Upper lobe of right lung (tissue), 1 donor: ENCODE measurements at places on chromosomes 6 and 20.

DNA sequence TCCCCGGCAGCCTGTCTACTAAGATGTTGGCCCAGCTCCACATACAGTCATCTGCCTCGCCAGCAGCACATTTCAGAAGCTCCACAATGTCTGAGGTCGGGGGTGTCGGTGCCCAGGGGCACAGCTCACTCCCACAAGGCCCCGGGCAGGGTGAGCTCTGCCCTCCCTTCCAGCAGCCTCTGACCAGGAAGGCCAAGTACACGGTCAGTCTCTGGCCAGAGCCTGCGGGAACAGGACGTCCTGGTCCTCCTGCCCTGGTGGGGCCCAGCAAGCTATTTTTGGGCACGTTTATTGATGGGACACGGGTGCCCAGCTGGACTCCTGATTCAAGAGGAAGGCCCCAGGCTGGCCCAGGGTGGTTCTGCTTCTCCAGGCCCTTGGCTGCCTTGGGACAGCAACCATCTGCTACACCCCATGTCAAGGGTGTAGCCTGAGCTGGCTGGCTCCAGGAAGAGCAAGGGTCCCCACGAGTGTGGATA lies 114.9 kb upstream of the PTPN1 start:
- DNase-seq, result peak; percentile 87

- no peak for DNase-seq
Observed at GRCh38 chr6:139521338-139521737, 146.9 kb upstream of the CITED2 start.

DNA sequence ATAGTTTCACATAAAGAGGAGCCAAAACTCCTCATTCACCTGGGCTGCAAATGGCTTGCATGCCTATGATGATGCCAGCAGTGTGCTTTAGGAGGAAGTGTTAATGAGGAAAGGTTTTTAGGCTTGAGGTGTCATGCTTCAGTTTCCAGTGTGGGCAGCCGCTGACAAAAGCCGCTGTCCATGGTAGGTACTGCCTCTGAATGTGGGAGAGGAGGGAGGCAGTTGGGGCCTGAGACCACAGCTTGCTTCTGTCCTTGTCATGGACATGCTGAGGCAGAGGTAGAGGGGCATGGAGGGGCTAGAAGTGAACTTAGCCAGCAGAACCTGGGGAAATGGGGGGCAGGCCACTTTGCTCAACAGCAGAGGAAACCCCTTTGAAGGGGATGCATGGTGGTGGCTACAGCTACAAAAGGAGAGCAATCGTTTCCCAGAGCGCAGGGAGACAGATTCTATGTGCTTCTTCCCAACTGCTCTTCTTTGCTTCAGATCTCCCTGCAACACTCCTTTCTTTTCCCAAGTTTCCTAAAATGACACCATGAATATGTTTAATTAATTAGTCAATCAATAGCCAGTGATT lies 372.1 kb upstream of the CNR1 start:
- no peak for DNase-seq

GRCh38 chr6:9612489-9612888 lies 802.4 kb downstream of the TFAP2A start:
- no peak for DNase-seq

DNA sequence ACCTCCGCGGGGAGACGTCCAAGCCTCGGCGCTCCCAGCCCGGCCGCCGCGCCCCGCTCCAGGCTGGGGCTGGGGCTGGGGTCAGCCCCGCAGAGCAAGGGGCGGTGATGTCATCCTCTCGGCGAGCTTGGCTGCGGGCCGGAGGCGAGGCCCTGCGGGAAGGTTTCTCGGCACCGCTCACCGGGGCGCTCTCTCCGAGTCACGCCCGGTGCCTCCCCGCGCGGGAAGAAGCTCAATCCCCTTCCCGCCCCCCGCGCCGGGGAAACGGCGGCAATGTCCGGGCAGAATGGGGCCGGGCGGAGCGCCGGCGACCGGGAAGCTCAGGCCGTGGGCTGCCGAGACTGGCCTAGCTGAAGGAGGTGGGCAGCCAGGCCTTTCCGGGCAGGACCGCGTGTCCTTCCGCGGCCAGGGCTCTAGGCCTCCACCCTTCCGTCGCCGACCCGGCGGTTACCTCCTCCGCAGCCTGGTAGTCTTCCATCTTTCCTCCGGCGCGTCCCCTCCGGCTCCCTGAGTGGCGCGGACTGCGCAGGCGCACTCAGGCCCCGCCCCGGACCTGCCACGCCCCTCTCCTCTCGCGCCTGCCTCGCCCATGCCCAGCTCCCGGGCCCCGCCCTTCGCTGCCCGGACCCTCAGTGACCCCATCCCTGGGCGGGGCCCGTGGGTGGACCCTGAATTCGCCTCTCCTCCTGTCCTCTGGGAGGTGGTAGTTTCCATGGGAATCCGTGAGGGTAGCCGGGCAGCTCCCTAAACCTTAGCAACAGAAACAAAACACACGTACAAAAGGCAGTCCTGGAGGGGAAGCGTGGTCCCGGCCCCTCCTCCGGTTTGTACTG lies at the start of gene DYNLT1:
Gene DYNLT1 (minus strand): TSS at position 513 of the 833 bp plus-strand sequence. CDS start 35 bp downstream, at position 478.
- peak; percentile 97 for DNase-seq

DNA sequence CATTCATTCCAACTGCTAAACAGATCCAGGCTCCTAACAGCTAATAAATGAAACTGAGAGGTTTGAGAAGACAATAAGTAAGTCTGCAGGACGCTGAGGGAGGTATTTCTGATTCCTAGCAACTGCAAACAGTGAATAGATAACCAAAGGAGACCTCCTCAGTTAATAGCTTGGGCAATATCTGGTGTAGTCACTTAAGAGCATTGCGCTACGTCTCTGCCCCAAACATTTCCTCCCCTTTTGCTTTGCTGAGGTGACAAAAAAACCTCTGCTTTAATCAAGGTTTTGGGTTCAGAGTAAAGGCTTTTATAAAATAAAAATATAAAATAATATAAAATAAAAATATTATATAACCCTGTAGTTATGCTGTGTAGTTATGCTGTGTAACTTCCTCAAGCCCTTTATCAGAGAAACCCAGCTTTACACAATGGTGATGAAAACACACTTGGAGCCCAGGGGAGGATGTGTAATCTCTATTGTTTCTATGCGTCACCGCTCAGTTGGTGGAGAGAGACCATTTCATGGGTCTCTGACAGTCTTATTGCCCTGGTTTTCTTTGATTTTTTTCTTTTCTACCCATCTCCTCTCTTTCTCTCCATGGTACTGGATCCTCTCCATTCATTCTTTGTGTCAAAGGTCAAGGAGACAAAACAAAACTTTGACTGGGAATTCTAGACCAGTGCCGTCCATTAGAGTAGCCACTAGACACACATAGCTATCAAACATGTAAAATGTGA lies 18.9 kb upstream of the CALHM5 start:
- no peak for DNase-seq

DNA sequence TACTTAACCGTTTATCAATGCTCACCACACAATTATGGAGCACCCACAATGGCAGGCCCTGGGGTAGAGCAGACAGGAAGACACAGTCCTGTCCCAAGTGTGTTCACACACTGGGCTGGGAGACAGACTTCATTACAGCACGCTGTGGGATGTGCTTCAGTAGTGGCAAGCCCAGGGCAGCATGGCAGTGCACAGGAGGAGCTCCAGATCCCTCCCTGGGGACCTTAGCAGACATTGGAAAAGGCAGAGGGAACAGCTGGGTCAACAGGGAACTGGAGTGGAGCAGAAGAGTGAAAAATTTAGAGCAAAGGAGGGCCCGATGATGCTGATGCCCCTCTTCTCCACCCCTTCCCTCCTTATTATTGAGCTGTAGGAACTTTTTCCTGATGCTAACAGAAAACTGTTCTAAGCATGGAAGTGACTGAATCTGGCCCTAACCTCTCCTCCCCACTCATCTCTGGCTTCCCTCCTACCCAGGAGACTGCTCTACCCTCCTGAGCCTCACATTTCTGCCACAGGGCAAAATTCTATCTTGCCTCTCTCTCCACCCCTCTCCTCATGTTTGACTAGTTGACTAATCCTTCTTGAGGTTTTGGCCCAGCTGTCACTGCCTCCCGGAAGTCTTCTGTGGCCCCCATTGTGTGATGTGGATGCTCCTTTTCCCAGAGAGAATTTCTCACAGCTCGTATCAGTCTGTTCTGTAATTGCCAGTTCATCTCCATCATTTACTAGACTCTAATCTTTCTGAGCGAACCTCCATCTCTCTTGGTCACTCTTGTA lies 41.3 kb upstream of the NOP56 start:
- DNase-seq, result no peak

DNA sequence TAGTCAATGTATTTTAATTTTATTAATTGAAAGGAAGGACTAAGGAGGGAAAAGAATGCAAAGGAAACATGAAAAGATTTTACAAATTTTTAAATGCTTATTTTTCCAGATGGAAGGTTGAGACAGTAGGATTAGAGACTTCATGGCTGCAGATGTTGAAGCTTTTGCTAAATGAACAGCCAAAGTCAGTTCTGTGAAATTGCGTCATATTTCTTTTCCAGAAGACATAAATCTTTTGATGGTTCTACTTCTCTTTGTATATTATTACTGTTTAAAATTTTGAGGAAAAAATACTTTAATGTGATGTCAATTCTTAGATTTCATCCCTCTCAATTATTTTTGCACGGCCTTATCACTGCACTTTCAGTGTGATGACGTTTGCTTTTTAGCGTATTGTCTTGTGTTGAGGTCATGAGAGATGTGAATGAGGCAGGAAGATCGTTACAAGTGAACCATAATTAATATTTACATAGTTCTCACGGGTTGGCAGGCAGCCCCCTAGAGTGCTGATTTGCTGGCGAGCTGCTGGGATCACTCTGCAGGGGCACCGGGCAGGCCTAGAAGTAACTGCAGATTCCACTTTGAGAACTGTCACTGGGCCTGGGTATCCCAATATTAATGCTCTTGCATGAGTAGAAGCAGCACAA lies 158.1 kb downstream of the TBXT start:
- DNase-seq, result no peak

DNA sequence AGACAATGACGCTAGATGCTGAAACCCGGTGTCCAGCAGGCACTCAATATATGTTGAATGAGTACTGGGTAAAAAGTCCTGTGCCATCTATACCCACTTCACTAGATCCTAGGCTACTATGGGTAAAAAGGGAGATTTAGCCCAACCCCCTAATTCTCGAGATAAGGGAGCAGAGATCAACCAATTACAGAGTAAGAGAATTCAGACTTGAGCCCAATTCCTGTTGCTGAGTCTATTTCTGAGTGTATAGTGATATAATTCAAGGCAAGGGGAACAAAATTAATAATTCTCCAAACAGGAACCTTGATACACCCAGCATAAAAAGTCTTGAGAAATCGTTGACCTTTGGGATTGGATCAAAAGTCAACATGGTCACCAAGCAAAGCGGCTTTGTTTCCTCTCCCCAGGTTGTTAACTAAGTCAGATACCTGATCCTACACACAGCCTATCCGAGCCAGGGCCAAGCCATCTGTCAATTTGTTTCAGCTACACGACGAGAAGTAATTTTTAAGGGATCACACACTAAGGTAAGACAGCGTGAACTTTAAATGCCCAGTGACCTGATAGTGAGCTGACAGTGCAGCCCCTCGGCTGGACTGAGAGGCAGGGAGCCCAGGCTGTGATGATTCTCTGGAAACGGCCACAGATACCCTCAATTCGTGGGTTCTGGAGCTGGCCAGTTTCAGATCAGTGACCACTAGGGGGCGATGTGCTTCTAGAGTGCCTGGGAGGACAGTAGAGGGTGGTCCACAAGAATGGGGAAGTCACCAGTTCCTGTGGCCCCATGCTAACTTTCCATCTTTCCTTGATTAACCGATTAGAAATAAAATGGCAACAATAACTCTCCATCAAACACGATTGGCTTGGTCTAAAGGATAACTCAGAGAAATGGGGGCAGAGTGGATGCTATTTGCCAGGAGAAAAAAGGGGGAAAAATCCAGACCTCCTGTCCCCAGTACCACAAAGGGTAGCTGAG lies 46.2 kb downstream of the SLC22A23 start:
- DNase-seq, result peak; percentile 60

DNA sequence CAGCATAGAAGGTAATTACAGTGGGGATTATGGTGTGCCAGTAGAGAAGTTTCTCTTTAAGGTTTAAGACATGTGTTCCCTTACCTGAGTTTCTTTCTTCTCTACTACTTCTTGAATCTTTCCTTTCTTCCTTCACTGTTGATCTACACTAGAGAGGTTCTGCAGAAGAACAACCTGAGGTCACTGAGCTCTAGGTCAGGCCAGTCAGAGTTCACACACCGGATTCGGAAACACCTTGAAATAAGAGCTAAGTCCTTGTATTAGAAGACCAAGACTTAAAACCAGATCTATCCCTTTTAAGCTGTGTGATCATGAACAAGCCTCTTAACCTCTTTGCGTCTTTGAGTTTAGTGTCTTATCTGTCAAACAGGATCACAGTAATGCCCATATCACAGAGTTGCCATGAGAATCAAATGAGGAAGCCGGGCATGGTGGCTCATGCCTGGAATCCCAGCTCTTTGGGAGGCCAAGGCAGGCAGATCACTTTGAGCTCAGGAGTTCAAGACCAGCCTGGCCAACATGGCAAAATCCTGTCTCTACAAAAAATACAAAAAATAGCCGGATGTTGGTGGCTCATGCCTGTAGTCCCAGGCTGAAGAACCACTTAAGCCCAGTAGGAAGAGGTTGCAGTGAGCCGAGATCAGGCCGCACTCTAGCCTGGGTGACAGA lies 22.0 kb upstream of the TGM3 start:
- DNase-seq, result no peak

DNA sequence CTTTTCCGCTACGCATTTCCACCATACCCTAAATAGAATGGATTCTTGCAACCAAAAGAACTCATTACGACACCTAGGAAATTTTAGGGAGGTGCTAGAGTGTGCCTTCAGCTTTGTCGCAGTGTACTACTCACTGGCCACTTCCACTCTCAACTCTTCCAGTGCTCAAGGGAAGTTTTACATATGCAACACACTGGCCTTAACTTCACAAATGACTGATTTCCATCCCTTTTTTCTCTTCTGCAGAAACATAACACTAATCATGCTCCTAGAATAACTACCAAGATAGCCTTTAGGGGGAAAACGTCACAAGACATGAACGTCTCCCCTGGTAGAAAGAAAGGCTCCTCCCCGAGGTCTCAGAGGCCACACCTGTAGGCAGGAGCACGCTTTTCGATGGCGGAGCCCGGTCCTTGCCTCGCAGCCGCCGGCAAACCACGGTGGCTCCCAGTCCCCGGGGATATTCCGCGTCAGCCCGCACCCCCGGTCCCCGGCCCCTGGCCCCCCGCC lies 584 bp downstream of the LYRM4 start:
- DNase-seq, result peak; percentile 84

DNA sequence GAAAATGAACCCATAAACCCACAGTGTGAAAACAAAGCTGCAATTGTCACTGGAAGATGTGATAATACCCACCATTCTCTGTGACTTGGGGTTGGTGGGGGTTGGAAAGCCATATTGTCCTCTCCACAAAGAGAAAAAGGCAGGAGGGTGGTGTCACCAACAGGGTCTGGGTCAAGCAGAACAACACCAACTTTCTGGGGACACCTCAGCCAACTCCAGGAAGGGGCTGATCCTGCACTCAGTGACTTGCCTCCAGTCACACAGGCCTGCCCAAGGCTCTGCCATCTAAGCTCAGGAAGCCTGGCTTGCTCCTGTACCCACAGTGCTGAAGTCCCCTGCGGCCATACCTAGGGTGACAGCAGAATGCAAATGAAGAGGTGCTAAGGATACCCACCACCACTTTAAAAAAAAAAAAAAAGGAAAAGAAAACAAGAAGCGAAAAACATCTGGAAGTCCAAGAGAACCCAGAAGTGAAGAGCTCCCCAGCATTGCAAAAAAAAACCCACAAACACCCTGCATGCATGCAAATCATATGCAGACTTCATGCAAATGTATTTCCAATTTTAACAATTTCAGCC lies 110.6 kb downstream of the PREX1 start:
- no peak for DNase-seq

GRCh38 chr20:37726321-37726720 lies 32.5 kb downstream of the CTNNBL1 start:
- no peak for DNase-seq

- DNase-seq, result no peak
Observed at GRCh38 chr6:103769431-103769830, 1090.3 kb downstream of the HACE1 start.
